Activated CD8-positive, alpha-beta memory T cell treated with anti-CD3 and anti-CD28 coated beads, Interleukin-2, amount 50 U/mL, for 4 hours (primary cell): ENCODE measurements at places on chromosomes 12 and 14.

DNA sequence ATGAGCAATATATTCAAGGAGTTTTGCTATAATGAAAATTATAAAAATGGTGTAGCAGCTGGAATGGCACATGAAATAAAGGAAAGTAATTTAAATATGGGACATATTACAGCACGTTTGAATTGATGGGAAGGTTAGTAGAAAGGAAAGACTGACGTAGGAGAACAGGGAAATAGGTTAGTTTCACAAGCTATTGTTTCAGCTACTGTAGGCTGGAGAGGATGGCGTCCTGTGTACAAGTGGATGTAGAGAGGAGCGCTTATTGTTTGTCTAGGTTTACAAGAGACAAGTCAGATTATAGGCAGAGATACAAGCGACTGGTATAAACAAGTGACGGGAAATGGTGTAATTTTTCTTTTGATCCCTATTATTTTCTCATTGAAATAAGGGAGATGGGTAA lies 431.2 kb upstream of the PDE3A start:
- no peak for DNase-seq

- DNase-seq = no peak
Observed at GRCh38 chr12:50024805-50025186, 498 bp downstream of the RACGAP1 start.

GRCh38 chr12:131912518-131913274 lies 16.4 kb upstream of the PUS1 start:
- no peak for DNase-seq

- DNase-seq = no peak
Observed at GRCh38 chr12:119693511-119693910, 25.6 kb downstream of the PRKAB1 start.

- DNase-seq = no peak
Observed at GRCh38 chr12:110578694-110579534, 4.2 kb downstream of the PPTC7 start.

DNA sequence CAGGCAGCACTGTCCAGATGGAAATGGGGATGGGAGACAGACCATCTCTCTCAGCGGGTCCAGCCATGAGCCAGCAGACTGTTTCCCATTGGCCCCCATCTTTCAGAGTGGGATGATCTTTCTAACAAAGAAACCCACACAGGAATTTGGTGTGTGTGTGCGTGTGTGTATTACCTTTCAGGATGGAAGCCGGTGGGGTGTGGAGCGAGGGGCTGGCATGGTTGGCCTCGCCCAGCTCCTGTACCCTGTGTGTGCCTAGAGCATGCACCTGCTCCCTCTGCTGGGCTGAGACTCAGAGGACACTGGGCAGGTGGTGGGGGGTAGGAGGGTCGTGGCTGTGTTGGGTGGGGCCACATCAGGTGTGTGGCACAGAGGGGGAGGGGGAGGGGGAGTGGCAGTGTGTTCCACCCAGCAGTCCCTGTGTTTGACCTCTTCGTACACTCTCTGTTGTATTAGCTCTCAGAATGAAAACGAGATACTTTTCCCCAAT lies 33.0 kb upstream of the TSPAN9 start:
- DNase-seq = no peak

- DNase-seq = no peak
Observed at GRCh38 chr12:105741786-105742566, 396.8 kb downstream of the NUAK1 start.
